ENCODE measurements at places on chromosomes 2 and 18.

DNA sequence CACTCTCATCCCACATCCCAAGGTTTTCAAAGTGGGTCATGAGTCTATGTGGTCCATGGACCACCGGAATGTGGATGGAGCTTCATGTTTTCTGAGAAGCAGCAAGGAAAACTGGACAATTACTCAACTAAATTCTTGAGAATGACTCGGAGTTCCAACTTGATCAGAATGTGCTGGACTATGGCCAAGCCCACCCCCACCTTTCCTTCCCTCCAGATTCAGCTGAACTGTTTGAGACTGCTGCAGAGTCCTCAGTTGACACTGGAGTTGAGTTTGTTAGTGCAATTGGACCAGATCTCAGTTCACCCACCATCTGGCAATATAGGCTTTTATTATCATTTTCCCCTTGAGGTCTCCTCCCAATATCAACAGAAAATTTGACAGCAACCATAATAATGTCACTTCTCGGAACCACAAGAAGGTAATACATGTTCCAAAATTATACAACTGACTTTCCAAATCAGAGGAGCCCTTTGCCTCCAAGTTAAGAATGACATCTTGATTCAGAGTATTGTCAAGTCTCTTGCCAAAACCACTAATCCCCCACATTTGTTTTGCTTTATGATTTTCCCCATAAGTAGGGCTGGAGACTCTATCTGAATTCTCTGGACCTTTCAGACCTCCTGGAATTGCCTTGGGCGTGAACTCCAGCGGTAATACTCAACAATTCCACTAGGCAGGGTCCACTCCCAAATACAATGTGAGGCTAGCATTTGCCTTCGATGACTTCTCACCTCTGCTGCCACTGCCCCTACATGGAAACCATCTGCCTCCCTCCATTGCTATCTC lies 8.8 kb downstream of the COL4A4 start:
- no peak for DNase-seq

- DNase-seq: no peak
These were observed 294.5 kb downstream of the CCDC178 start for GRCh38 chr18:33146014-33146413.

GRCh38 chr2:26982102-26982742 lies 11.8 kb downstream of the MAPRE3 start:
- DNase-seq: no peak

DNA sequence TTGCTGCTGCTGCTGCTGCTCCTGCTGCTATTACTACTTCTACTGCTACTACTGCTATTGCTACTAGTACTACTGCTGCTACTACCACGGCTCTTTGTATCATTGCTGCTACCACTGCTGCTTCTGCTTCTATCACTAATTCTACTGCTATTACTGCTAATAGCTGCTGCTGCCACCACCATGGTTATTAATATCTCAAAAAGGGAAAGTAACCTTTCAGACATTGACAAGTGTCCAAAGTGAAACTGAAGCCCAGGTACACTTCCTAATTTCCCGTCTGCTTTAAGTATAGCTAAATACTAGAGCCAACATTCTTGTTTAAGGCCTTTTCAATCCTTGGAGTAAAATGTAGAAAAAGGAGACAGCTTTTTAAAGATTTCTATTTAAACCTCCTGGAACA lies 45.4 kb upstream of the EHBP1 start:
- no peak for DNase-seq

DNA sequence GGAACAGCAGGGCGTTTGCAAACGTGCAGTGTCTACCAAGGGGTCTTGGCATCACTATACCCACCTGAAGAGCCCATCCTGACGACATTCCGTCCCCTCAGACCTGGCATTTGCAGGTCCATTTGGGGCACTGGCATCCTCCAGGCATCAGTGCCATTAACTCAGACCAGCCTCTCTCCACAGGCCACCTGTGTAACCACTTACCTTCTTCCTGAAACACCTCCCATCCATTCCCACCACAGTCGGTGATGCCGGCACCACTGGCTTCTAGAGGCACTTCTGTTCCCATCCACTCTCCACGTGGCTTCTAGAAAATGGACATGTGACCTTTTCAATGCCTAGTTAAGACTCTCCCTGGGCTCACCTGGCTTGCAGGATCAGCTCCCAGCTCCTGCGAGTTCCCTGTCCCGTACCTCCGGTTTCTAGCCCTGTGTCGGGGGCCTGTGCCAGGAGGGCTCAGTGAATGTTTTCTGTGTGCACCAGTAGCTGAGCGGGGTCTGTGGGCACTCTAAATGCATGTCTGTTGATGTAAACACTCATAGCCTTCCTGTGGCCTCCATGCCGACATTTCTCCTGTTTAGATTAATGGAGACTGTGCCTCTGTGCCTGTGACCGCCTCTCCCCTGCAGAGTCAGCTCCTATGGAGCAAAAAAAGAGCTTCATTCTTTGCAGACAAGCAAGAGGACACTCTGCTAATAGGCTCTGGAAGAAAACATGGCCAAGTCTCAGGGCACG lies 458.0 kb upstream of the HS6ST1 start:
- no peak for DNase-seq

- no peak for DNase-seq
These were observed 23.3 kb downstream of the MAPRE3 start for GRCh38 chr2:26993768-26994167.

DNA sequence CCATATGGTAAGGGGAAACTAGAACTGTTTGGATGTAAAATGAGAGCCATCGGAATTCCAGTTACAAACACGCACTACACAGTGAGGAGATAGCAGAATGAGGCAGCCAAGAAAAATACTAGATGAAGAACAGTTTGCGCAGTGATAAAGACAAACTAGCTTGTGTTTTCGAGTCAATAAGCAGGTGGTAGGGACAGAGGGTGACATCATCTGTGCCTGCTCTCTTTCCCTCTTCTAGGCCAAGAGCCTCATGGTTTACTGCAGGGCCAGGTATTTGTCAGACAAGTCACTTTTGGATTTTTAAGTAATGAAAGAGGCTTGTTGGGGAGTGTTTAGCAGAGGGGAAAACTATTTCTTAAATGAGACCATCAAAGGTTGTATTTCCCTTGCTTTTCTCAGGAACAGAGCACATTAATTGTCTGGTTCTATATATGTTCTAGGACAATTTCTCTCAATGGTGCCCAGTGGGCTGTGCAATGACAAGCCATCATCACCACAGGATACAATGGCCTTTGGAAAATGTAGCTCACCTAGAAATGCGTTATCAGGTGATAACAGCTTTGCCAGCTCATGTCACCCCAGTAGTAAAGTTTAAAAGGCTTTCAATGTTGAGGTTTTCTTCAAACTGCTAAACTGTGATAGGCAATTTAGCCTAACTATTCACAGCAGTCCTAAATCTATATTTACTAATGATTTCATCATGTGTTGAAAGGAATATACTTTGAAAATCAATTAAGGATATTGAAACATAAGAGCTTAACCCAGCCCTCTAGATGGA lies 1210.3 kb upstream of the ZEB2 start:
- no peak for DNase-seq

Measured in NT2/D1 (cell line).